ENCODE measurements at places on chromosomes 4 and X.
A peak's percentile ranks its signal among the peaks of the same experiment; 100 is the strongest.

- DNase-seq, result peak; percentile 79
Observed at GRCh38 chr4:8528713-8529112, 51.5 kb upstream of the GPR78 start.

DNA sequence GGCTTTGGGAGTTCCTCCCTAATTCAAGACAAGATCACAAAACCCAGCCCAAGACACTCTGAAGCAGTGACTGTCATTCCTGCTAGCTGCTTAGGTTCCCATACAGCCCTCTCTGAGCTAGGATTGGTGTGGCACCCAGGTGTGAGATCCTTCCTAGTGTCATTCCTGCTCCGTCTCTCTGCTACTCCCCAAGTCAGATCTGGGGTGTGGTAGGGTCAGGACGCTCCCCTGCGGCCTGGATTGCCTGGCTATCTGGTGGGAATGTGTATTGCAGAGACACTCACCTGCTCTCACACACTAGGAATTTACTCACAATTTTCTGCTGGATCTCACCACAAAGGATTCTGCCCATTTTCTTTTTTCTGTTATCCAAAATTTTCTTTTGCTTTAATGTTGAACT, 560.8 kb upstream of the ATOH1 start:
- DNase-seq, result no peak

- DNase-seq, result no peak
Observed at GRCh38 chr4:113950207-113950606, 29.2 kb downstream of the ARSJ start.

DNA sequence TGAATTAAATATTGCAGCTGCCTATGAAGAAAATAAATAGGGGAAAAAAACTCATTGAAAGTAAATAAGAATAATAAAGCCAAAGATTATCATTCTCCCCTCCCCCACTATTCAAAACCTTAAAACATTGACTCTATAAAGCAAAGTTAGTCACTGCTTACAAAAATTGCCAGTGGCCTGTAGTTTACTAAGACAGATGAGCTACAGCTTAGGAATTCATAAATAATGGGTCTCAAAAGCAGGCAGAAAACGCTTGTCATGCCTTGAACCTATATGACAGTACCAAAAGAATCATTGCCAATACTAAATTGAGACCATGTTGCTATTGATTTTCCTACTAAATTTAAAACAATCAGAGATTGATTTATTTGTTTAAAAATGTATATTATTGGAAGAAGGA, 78.9 kb downstream of the SLC10A7 start:
- DNase-seq, result peak; percentile 72

DNA sequence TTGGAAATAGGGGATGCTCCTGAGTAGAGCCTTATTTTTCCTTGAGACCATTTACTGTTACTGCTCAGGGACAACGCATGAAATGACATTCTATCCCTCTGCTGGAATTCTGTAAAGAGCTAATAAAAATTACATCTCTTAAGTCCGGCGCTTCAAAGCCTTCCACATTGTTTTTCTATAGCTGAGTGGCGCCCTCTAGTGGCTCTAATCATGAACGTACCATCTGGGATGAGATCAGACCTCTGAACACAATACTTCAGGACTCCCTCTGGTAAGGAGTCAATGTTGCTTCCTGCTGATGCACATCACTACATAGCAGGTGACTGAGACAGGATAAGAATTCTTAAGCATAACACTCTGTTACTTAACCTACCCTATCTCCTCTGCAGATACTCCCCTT, 6.0 kb downstream of the HMGN5 start:
- DNase-seq, result peak; percentile 25

DNA sequence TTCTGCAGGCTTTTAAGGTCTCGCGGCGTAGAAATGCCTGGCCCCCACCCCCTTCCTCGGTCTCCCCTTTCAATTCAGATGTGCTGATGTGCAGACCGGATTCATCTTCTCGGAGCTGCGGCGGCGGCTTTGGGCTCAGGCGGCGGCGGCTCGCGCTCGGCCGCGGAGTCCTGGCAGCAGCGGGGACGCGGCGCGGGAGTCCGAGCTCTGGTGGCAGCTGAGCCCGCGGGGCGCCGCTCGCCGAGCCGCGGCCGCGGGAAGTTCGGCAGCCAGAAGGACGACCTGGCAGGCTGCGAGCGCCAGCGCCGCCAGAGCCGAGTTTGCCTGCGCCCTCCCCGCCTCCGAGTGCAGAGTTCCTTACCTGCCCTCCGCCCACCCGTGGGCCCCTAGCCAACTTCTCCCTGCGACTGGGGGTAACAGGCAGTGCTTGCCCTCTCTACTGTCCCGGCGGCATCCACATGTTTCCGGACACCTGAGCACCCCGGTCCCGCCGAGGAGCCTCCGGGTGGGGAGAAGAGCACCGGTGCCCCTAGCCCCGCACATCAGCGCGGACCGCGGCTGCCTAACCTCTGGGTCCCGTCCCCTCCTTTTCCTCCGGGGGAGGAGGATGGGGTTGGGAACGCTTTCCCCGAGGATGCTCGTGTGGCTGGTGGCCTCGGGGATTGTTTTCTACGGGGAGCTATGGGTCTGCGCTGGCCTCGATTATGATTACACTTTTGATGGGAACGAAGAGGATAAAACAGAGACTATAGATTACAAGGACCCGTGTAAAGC, 448 bp downstream of the TLL1 start:
- DNase-seq, result peak; percentile 38

DNA sequence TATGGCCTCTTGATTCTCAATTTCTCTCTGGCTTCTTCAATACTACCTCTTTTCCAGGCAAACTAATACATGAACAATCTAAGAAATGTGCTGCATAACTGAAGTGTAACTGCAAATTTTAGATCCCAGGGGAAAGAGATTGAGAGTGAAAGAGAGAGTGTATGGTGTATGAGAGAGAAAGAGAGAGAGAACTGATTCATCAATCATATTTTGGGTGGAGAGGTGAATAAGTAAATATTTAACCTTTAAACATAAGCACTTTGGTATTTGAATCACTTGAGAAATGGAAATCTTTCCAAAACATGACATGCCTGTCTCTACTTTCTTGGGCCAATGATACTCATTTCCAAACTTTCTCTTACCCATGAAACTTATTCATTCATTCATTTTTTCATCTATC, 147.2 kb upstream of the DIPK2B start:
- DNase-seq, result no peak

DNA sequence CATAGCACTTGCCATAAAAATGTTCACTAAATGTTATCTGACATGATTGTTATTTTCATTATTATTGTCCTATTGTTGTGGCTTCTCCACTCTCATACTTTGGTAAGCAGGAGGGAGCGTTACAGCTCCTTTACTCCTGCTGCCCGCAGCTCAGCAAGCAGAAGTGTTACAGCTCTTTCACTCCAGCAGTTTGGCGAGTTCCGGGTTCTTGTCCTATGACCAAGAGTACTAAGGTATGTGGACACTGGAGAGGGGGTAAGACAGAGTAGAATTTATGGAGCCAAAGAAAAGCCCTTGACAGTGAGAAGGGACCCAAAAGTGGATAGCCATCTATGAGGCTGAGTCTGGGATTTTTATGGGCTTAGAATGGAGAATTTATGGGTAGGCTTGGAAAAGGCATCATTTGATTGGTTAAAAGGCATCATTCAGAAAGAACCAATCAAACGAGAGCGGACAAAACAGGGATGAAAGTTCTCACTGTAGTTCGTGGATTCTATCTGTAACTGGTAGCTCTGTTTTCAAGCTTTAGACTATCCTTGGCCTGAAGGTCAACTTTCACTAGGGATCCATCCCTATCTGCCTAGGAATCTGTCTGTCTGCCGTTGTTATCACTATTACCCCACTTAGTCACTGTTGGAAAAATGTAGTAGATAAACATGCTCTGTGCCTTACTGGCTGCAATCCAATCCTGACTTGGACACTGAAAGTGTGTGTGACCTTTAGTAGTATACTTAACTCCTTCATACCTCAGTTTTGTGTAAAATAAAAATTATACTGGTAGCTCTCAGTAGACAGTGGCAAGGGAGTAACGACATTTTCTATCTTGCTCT, 545.6 kb upstream of the LCORL start:
- no peak for DNase-seq

- DNase-seq, result no peak
Observed at GRCh38 chr4:181291615-181292014, 951.6 kb upstream of the TENM3 start.

DNA sequence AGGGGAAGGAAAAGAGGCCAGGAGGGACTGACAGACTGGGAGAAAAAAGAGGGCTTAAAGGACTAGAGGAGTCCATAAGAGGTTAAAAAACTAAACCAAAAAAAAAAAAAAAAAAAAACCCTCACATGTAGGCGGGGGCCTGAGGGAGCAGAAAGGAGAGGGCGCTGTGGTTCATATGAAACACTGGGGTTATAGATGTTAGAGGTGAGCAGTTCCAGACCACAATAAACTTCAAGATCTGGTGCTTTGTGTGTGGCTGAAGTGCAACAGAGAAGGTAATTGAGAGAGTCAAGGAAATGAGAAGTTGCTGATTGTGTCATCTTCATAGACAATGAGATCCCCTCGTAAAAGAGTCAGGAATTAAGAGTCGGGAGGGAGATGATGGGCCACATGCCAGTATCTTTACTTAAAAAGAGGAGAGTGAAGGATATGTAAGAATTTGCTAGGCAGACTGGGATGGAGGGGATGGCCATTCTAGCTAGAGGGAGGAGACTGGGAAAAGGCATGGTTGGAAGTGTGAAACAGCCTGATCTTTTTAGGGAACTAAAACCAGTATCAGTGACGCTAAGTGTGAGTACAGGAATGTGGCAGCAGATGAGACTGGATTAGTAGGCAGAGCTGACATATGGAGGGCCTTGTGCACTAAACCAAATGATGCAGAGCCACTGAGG, 18.4 kb upstream of the OGT start:
- DNase-seq, result no peak

GRCh38 chr4:184792950-184793555, 32.7 kb downstream of the ACSL1 start:
- peak; percentile 81 for DNase-seq

DNA sequence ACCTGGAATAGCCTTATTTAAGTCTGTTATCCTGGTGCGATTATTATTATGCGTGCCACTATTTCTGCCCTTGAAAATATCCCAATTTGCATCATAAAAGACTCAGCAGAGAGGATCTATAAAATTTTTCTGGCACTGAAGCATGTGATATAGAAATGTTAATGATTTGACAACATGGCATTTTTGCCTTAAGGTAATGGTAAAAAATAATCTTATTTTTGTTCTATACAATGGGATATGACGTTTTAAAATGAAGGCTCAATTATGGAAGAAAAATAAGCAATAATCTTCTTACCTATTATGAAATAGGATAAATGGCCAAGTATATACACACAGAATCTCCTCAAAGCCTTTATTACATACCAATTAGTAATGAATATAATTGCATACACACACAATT, 113.5 kb downstream of the PDGFC start:
- no peak for DNase-seq

- no peak for DNase-seq
Observed at GRCh38 chrX:123489011-123489410, 243.8 kb downstream of the THOC2 start.

- no peak for DNase-seq
Observed at GRCh38 chr4:155688860-155689259, 22.2 kb downstream of the GUCY1A1 start.

- DNase-seq, result no peak
Observed at GRCh38 chr4:89213382-89213701, 94.3 kb downstream of the GPRIN3 start.

- peak; percentile 53 for DNase-seq
Observed at GRCh38 chr4:122764071-122764820, 31.7 kb downstream of the BBS12 start.

GRCh38 chr4:15239866-15240265, 188.0 kb upstream of the C1QTNF7 start:
- DNase-seq, result no peak

DNA sequence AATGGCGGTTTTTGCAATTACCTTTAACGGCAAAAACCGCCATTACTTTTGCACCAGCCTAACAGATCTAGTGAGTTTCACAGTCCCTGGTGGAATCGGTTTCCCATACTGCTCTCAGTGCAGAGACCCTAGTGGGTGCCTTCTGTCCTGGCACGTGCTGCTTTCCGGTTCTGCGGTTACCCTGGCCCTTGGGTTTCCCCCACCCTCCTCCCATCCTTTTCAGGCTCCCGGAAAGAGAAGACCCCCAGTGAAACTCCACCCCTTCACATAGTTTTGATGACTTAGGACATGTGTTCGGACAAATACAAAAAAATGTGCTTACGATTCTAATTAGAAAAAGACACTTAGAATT, 36.9 kb downstream of the NLGN3 start:
- no peak for DNase-seq

DNA sequence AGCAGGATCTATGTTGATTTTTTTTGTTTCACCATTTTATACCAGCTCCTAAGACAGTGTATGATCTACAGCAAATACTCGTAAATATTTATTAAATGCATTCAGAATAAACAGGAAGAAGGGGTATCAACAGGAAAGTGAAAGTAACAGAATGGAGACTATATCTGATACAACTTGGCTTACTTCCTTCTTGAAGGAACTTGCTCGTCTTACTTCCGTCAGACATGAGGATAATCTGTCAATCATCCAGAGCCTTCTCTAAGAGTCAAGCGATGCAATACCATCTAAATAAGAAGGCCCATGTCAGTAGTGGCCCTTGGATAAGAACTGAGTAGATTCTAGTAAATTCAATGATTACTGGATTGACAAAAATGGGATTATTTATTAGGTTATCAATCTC, 84.2 kb downstream of the CAMK2D start:
- no peak for DNase-seq

DNA sequence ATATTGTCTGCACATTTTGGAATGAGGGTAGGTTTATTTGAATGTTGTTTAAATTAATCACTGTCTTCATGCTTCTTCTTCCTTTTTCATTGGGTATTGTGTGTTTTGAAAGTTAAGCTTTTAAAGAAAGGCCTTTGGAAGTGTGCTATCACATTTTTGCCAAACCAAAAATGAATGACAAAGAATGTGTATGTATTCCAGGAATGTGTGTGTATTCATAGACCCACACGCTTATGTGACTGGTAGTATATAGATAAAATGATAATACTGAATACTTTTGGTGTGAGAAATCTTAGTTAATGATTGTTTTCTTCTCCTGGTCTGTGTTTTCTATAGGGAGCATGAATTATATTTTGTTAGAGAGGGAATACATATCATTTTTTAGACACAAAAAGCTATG, 404.4 kb downstream of the TLL1 start:
- peak; percentile 65 for DNase-seq

- no peak for DNase-seq
Observed at GRCh38 chr4:4502694-4503311, 39.0 kb downstream of the STX18 start.

DNA sequence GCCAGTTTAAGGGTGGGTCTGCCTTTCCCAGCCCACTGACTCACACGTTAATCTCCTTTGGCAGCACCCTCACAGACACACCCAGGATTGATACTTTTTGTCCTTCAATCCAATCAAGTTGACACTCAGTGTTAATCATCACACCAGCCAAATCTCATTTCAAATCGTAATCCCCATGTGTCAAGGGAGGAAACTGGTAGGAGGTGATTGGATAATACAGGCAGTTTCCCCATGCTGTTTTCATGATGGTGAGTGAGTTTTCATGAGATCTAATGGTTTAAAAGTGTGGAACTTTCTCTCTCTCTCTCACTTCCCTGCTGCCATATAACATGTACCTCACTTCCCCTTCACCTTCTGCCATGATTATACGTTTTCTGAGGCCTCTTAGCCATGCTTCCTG, 647.2 kb upstream of the FRG1 start:
- no peak for DNase-seq

GRCh38 chr4:47915378-47915777, 995 bp upstream of the NFXL1 start:
- no peak for DNase-seq
